ENCODE measurements at places on chromosomes 7 and 10. TPM values are rescaled to one million over a fixed set of nuclear protein-coding genes. Genes with fewer than 3 reads are reported as not detected.

The FBXO24 gene
- total RNA-seq: 0.12 TPM

The SFRP4 gene
- 2.6 TPM for total RNA-seq

The NEURL1 gene
- total RNA-seq: under 0.01 TPM

The PRF1 gene
- total RNA-seq: not detected

The KLHL7 gene
- total RNA-seq: 18.6 TPM

The KNDC1 gene
- total RNA-seq: 0.51 TPM

The OR2A42 gene
- total RNA-seq: not detected

The COL17A1 gene
- 0.23 TPM for total RNA-seq

The NME8 gene
- not detected for total RNA-seq

The MMD2 gene
- total RNA-seq: not detected

The C7orf33 gene
- not detected for total RNA-seq

The ZNF804B gene
- total RNA-seq: not detected

The LRIT1 gene
- total RNA-seq: not detected

The CALCR gene
- total RNA-seq: not detected

The TMEM139 gene
- total RNA-seq: not detected

Data from pericardium fibroblast (primary cell).